ENCODE measurements at places on chromosomes 16 and 17. TPM values are rescaled to one million over a fixed set of nuclear protein-coding genes. Genes with fewer than 3 reads are reported as not detected.

BAHCC1 gene
- total RNA-seq: not detected

UMOD gene
- not detected for total RNA-seq

GRB7 gene
- total RNA-seq: not detected

- DNase-seq: no peak
Measured at GRCh38 chr17:77287432-77288068, 146.8 kb downstream of the SEC14L1 start.

GRCh38 chr17:82301300-82301915, 16.0 kb downstream of the CD7 start:
- no peak for DNase-seq

DNA sequence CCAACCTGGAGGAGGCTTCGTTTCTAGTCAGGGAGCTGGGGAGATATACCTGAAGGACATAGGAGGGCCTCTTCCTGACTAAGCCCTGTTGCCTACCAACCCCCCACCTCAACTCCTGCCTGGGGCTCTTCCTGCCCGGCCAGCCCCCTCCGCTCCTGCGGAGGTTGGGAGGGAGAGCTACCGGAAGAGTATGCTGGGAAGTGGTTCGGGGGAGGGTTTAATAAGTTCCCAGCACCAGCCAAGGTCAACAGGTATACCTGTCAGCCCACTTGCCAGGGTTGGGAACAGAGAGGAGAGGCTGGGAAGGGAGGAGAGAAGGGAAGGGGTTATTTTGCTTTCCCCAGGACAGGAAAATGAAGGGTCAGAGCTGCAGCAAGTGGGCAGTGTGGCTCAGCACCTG, 4.7 kb downstream of the PPP1R1B start:
- DNase-seq: no peak

TMEM100 gene
- total RNA-seq: not detected

DNA sequence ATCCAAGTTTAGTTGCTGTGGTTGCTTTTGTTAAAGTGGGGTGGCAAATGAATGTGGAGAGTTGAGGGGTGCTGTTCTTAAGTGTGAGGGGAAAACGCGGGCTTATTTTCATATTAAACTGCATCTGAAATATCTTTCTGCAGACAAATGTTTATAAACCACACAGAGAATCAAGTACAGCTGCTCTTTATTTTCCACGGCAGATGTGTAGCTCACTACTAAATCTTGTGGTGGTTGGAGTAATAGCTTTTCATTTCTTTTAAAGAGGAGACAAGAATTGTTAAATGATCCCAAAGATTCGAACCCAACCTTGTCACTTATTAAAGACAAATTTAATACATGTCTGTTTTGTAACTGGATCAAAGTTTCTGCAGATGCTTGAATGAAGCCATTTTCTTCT, 2.1 kb downstream of the CLTC start:
- no peak for DNase-seq

ITGA3 gene
- total RNA-seq: 13.9 TPM

- no peak for DNase-seq
Measured at GRCh38 chr16:16158082-16158658, 65.1 kb downstream of the ABCC6 start.

GRCh38 chr16:78505036-78505435, 405.6 kb downstream of the WWOX start:
- no peak for DNase-seq

- no peak for DNase-seq
Measured at GRCh38 chr17:29190592-29191207, 10.5 kb upstream of the MYO18A start.

- DNase-seq: no peak
Measured at GRCh38 chr16:72723781-72724180, 324.1 kb downstream of the ZFHX3 start.

- no peak for DNase-seq
Measured at GRCh38 chr17:45896803-45897693, 2.7 kb downstream of the MAPT start.

- DNase-seq: no peak
Measured at GRCh38 chr17:33745047-33745760, 452.1 kb upstream of the ASIC2 start.

- no peak for DNase-seq
Measured at GRCh38 chr17:27944546-27945332, 51.6 kb upstream of the LYRM9 start.

- no peak for DNase-seq
Measured at GRCh38 chr16:21274172-21274726, 3.8 kb downstream of the CRYM start.

- no peak for DNase-seq
Measured at GRCh38 chr16:68031951-68032350, 8.9 kb downstream of the DUS2 start.

- no peak for DNase-seq
Measured at GRCh38 chr16:6297666-6298410, 1034.8 kb upstream of the RBFOX1 start.

DNA sequence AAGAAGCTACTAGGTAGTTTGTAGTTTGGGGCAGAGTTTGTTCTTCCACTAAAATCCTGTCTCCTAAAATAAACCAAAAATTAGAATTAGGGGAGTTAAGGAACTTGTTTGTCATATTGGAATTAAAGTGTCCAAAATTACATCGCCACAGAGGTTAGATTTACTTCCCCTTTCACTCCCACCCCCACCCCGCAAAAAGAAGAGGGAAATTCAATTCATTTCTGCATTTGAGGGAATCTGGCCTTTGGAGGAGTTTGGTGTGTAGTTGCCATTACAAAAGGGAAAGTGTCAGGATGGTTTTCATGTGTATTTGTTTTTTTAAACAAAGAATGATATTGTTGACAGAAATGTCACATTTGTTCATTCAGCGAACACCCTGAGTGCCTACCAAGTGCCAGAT, 5.8 kb downstream of the TMEM97 start:
- DNase-seq: no peak

JPT2 gene
- total RNA-seq: 38.1 TPM

DNA sequence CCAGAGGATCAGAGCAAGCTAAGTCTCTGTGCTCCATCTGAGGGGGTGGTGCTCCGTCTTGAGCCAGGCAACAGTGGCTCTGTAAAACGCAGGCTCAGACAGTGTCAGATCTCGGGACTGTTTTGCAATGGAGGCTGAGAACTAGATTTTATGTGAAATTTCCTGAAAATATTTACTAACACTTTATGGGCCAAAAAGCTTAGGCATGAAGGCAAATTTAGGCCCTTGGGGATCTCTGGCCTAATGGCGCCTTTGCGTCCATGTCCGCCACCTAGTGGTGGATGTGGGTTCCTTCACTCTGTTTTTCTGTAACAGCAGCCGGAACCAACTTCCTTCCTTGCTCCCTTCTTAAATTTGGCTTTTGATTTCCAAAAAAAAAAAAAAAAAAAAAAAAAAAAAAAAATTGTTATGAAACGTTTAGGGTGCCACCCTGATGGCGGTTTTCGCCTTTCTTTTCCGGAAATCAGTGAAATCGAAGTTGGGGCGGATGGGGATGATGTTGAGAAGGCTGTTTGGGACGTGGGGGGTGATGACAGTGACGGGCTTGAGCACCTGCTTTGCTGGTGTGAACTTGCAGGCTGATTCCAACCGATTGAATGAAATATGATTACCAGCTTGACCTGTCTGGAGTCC, 14.0 kb upstream of the ELAC2 start:
- DNase-seq: peak; percentile 47

Measured in CD4-positive, alpha-beta memory T cell (primary cell).